ENCODE measurements at places on chromosomes 12 and 14. TPM values are rescaled to one million over a fixed set of nuclear protein-coding genes. Genes with fewer than 3 reads are reported as not detected.

GRCh38 chr12:60148109-60148508 is 552.3 kb downstream of the SLC16A7 start:
- no peaks in the 10 kb centered on the region for H3K27me3 ChIP-seq
- no peaks in the 10 kb centered on the region for H3K36me3 ChIP-seq
- no peak for DNase-seq
- no peak overlapping the region for H3K27ac ChIP-seq

DNA sequence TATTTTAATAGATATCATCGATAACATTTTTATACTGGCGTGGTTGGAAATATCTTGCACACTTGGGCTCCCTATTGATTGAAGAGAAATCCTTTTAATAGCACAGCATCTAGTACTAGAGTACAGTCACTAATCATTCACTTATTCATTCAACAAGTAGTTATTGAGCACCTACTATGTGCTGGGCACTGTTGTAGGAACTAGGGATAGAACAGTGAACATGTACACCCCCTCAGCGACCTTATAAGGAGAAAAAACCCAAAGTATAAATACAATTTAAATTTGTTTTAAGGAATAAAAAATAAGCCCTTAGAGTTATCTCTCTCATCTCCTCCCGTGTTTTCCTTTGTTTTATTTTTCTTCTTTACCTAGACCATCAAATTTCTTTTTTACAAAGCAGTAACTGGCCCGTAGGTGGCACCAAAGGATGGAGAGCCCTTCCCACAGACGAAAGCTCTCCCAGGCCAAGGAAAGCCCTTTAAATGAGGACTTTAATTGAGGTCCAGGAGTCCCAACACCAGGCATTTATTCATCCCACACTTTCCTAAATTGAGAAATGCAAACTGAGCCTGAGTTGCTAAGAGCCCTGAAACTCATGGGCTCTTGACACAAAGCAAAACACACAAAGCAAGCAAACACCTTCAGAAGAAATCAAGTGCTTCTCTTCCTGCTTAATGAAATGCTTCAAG is 29.0 kb downstream of the PEBP1 start:
- H3K36me3 ChIP-seq = peaks cover 66% of the 10 kb centered on the region
- H3K4me3 ChIP-seq = no peak overlapping the region
- H3K27me3 ChIP-seq = no peaks in the 10 kb centered on the region
- peak overlapping the region; percentile 65 for H3K27ac ChIP-seq
- DNase-seq = no peak

DNA sequence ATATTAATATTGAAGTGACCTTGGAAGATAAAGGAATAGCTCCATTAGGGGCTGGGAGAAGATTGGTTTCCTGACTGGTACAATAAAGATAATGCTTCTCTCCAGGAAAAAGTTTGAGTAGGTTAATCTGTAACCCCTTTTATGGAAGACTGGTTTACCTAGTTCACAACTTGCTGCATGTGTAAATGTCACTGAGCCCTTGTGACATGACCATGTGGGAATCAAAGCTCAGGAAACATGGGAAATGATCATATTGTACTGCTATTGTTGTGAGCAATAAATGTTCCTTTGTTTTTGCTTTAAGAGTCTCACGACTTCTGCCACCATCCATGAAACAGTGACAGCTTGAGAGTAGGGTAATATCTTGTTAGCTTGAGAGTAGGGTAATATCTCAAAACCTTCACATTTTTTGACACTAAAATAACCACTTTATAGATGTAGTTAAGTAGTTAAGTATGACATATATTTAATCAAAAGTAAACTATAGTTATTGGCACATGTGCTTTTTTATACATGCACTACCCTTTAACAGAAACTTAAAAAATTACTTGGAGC is 1338.6 kb downstream of the FSCB start:
- no peaks in the 10 kb centered on the region for H3K27me3 ChIP-seq
- DNase-seq = no peak
- H3K4me3 ChIP-seq = no peak overlapping the region
- no peak overlapping the region for H3K27ac ChIP-seq
- no peaks in the 10 kb centered on the region for H3K36me3 ChIP-seq

DNA sequence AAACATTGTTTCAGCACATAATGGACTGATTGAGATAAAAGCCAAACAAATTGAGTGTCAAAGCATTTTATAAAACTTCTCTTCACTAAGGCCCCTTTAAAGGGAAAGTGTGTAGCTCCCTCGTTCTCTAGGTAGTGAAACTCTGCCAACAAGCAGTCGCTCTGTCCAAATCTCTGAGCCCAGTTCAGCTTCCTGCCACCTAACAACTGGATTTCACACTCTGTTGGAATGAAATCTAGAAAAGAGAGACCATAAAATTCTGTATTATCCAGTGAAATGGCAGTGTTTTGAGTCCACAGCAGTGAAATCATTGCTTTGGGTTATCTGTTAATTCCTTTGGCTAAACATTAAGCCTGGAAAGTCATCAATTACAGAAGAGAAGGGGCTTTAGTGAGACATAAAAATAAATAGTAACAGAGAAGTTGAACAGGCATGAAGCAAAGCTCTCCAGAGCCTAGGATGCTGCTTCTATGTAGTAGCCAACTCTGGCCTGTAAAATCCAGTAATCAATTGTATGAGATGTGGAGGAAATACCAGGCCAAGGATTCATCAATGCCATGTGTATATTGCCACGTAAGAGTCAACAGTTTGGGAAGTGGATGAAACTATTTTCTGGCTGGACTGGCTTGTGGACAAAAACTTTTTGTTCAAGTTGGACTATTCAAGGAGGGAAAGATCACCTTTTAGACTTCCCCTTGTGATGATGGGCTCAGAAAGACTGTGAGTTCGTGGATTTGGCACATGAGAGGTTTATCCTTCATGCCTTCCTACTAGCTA is 122.5 kb downstream of the WIF1 start:
- no peaks in the 10 kb centered on the region for H3K4me1 ChIP-seq
- no peak overlapping the region for H3K4me3 ChIP-seq
- H3K27me3 ChIP-seq = peaks cover 3% of the 10 kb centered on the region
- no peak overlapping the region for H3K27ac ChIP-seq

DNA sequence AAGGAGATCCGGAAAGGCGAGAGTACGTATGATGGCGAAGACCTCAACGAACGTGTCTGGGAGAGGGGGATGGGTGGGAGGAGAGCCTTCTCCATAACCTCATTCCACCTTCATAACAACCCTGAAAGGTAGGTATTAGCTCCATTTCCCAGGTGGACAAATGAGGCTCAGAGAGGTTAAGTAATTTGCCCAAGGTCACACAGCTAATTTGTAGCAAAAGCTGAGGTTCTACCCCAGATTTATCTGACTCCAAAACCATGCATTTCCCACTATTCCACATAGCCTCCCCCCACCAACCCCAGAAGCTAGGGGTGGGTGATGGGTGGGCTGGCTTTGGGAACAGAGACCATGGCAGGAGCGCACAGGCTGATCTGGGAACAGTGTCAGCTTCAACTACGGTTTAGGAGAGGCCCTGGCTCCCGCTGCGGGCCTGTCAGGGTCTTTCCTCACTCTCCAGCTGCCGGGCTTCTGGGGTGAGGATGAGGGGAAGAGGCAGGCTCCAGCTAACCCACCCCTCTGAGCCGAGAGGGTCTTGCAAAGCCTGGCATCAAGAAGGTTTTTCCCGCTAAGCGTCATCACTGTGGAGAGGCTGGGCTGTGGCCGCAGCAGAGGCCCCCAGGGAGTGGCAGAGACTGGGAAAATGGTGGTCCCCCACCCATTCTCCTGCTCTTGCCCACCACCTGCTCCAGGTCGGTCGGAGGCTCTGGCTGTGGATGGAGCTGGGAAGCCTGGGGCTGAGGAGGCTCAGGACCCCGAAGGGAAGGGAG is 8.9 kb downstream of the CHGA start:
- no peaks in the 10 kb centered on the region for H3K4me1 ChIP-seq
- H3K4me3 ChIP-seq = no peak overlapping the region
- H3K27me3 ChIP-seq = no peaks in the 10 kb centered on the region
- no peaks in the 10 kb centered on the region for H3K36me3 ChIP-seq
- no peak for DNase-seq

DNA sequence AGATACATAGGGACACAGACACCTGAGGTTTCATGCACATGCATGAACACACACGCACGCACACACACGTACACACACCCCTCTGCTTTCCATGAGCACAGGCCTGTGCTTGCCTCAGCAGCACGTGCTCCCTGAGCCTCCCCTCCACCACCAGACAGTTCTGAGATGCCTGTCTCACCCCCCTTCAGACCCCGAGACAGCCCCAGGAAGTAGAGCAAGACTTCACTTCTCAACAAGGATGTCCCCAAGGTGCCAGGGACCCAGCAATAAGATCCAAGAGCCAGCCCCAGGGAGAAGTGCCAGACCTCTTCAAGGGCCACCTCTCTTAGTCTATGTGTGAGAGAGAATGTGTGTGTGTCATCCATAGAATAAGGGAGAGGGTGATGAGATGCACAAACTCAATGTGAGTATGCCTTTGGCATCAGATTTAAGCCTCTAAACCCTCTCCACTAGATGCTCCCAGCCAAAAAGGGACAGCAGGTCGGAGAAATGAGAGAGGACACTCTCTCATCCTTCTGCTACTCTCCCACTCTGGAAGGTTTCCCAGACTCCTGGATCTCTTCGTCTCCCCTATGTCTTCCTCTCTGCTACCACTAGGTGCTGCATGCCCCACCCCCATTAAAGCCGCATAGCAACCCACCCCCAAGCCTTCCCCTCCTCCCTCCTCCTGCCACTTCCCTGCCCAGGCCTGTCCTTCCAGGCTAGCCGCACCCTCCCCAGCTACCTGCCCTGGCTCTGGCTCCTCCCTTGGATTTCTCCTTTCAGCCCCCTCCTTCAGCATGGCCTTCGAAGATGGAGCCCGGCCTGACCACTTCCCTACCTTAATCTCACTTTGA is 7.7 kb downstream of the RARG start:
- H3K27ac ChIP-seq = peak overlapping the region; percentile 47
- peaks cover 48% of the 10 kb centered on the region for H3K4me1 ChIP-seq
- peaks cover 15% of the 10 kb centered on the region for H3K36me3 ChIP-seq
- DNase-seq = no peak
- peak overlapping the region; percentile 43 for H3K4me3 ChIP-seq
- no peaks in the 10 kb centered on the region for H3K27me3 ChIP-seq

The MMP14 gene
- total RNA-seq = 2.6 TPM

The RASSF9 gene
- total RNA-seq = not detected

The KLRC3 gene
- total RNA-seq = not detected
